ENCODE measurements at places on chromosomes 1 and 21.

GRCh38 chr1:112583366-112583765 is 35.6 kb downstream of the ST7L start:
- DNase-seq, result no peak

DNA sequence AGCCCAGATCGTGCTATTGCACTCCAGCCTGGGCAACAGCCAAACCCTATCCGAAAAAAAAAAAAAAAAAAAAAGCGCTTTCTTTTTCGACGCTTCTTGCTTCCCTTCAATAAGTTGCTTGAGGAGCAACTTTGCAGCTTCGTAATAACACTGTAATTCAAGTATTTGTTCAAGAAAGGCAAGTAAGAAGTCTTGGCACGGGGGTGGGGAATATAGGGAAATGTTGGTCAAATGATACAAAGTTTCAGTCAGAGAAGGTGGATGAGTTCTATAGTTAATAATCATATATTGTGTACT is 871 bp upstream of the PSMA5 start:
- DNase-seq, result peak; percentile 1

- no peak for DNase-seq
Observed at GRCh38 chr1:239826211-239826610, 265.5 kb upstream of the FMN2 start.

DNA sequence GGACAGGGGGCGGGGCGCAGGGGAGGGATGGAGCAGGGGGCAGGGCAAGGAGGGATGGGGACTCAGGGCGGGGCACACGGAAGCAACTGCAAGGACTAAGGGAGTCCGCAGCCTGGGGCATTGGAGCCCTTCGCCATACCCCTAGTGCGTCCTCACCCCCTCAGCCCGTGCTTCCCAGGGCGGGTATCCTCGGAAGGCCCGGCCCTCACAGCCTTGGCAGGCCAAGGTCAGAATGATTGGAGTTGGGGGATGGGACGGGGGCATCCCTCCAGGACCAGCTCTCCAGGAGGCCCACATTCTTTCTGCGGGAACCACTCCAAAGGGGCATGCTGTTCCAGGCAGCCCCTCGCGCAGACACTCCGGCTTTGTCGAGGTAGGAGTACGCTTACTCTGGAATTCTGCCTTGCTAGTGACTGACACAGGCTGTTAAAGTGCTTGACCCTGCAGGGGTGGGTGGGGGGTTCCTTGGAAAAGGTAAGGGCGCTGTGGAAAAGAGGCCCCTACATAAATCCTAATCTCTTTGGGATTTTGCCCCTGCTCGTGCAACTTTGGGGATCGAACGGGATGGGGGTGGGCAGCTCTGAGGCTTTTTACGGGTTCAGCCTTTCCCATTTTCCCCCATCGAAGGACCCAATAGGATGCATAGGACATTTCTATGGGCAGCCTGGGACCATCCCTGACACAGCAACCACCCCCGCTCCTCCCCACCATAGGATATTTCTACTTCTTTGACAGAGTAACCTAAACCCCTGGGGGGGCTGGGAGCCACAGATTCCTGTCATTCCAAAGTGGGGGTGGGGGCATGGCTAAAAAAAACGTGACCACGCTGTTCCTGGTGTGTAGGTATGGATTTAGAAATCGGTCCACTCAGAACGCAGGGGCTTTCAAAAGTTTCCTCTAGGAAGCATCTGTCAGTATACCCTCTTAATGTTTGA is 738 bp upstream of the TRIM11 start:
- DNase-seq, result no peak

DNA sequence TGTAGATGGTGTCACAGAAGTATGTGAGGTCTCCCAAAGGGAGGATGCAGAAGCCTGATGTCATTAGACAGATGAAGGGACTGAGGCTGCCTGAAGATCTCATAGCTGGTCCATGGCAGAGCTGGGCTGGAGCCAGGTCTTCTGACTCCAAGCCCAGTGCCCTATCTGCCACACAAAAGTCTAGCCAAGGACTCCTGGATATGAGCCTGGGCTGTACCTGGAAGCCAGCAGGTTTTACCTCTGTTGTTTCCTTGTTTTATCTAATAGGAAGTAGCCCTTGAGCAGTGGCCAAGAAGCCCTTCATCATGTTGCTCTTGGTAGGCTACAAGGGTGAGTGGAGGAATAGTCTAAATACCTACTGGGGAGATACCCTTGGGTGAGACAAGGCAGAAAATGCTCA is 74.4 kb upstream of the SLC44A3 start:
- DNase-seq, result no peak

DNA sequence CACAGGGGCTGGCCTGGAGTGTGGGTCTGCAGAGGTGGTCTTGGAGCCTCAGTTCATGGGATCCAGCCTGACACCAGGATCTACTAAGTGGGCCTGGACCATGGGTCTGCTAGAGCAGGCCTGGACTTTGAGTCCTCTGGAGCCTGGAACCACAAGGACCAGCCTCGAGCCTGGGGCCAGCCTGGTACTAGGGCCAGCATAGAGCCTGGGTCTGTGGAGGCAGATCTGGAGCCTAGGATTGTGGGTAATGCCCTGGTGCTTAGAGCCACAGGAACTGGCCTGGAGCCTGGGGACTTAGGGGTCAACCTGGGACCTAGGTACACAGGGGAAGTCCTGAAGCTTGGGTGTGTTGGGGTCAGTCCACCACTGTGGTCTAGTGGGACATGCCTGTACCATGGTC is 12.7 kb downstream of the LORICRIN start:
- DNase-seq, result no peak

GRCh38 chr1:37731312-37732019 is 33.5 kb downstream of the EPHA10 start:
- no peak for DNase-seq

DNA sequence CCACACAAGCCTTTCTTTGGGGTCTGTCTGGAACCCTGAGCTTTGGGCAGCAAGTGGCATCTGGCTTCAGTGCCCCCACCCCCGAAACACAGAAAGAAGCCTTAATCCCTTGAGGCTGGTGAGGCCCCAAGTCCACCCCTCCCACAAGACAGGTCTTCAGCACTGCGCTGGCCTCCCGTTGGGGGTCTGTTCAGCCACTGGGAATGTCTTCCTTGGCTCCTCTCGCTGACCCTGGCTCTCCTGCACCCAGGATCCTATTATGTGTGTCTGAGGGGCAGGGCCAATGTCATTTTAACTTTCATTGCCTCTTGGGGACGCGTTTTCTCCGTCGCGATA is 26.9 kb downstream of the ATP8B2 start:
- DNase-seq, result no peak

GRCh38 chr21:25970254-25970930 is 200.2 kb downstream of the APP start:
- DNase-seq, result no peak

DNA sequence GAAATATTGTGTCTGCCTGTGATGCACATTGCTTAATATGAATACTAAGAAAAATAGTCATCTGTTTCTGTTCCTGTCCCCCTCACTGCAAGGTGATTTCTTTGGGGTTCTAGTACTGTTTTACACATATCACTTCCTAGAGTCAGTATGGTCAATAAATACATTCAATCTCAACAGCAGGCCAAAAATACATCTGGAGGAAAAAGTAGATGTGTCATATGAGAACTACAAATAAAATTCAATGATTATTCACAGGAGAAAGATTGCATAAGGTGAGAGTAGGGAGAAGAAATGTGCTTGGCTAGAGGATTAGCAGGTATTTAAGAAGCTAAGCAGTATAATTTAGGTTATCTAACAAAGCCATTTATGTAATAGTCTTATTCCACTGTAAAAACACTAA is 45.3 kb upstream of the SAMSN1 start:
- no peak for DNase-seq

DNA sequence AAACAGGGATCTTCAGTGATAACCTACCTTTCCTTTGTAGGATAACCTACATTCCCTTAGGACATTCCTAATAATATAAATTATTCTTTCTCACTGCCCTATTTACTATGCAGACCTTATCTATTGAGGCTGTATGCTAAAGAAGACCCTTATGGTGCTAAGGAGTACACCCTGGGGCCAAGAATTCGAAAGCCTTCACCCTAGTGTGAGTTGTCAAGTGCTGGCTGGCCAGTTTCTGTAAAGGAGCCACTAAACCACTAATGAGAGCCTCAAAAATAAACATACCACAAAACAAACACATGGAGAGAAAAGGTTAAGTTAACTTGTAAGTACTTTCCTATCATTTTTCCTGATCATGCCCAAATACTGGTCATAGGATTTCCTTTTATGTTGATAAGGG is 315.0 kb upstream of the CAMK1G start:
- DNase-seq, result no peak

GRCh38 chr1:156476501-156477298 is 23.9 kb downstream of the MEF2D start:
- no peak for DNase-seq

GRCh38 chr1:207429963-207430362 is 24.2 kb upstream of the CR2 start:
- no peak for DNase-seq

- no peak for DNase-seq
Observed at GRCh38 chr1:154765970-154766369, 104.1 kb downstream of the KCNN3 start.

- no peak for DNase-seq
Observed at GRCh38 chr1:156525856-156526489, 25.4 kb upstream of the MEF2D start.

DNA sequence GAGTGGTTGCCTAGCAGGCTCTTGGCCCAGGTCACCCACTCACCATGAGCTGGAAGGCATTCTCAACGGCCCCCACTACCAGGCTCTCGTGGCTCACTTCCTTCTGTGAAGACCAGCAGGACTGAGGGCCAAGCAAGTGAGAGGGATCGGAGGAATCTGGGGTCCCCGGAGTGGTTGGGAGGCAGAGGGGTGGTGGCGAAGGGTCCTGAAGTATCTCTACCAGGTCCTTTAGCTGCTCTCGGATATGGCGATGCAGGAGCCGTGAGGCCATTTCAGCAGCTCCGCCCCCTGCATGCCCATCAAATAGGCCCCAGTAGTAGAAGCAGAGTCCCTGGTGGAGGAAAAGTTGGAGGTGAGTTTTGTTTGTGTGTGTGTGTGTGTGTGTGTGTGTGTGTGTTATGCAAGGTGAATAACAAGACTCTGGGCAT is 2.4 kb downstream of the PPM1J start:
- DNase-seq, result no peak

GRCh38 chr1:203342192-203342940 is 8.6 kb downstream of the FMOD start:
- DNase-seq, result peak; percentile 55

- DNase-seq, result peak; percentile 23
Observed at GRCh38 chr21:18499761-18500376, 96.3 kb upstream of the TMPRSS15 start.

DNA sequence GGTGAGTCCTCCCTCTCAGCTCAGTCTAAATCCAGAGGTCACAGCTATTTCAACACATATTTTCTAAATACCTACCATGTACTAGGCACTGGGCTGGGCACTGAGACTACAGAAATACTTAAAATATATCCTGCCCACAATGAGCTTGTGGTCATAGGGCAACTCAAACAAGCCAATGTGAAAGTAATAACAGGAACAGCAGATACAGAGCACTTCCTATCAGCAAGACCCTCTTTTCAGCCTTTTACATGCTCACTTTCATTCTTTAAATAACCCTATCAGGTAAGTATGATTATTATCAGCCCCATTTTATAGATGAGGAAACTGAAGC is 71.9 kb downstream of the CD34 start:
- DNase-seq, result no peak

- DNase-seq, result no peak
Observed at GRCh38 chr1:182143825-182144645, 82.5 kb upstream of the ZNF648 start.

- DNase-seq, result no peak
Observed at GRCh38 chr1:203028067-203028783, 1.9 kb downstream of the PPFIA4 start.

GRCh38 chr1:70293186-70293843 is 61.2 kb downstream of the ANKRD13C start:
- no peak for DNase-seq

DNA sequence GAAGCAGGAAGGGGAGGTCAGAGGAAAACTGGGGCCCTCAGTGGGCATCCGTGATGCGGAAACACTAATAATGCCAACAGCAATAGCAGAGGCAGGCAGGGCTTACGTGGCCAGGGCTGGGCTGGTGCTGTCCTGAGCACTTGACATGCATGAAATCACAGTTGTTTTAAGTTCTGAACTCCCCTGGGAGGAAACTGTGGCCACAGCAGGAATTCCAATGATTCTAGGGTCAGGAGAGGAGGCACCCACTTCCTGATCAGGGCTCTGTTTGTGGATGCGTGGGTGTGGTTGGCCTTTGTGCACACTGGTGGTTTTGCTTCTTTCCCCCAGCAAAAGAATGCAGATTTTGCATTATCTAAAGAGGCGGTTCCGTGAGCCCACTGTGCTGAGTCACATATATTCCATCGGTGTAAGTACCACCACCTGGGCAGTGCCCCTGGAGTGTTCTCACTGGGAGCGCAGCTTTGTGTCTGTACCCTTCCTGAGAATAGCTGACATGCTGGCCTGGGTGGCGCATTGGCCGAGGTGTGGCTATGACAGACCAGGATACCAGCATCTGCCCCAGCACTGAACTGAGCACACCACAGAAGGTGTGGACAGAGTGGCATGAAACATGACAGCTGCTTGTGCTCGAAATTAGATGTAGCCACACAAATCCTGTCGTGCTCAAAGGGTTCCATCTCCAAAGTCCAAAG is 71.0 kb downstream of the PDE9A start:
- DNase-seq, result no peak

- no peak for DNase-seq
Observed at GRCh38 chr1:192839162-192840066, 30.6 kb downstream of the RGS2 start.

GRCh38 chr1:32426489-32427255 is 32.4 kb upstream of the BSDC1 start:
- no peak for DNase-seq

GRCh38 chr1:3316340-3316943 is 138.0 kb upstream of the ARHGEF16 start:
- peak; percentile 0 for DNase-seq

GRCh38 chr1:170407581-170407980 is 124.4 kb upstream of the GORAB start:
- no peak for DNase-seq
